CD8-positive, alpha-beta memory T cell (primary cell): ENCODE measurements at places on chromosomes 1 and 21. TPM values are rescaled to one million over a fixed set of nuclear protein-coding genes. Genes with fewer than 3 reads are reported as not detected.

ERG gene
- not detected for total RNA-seq

AQP10 gene
- total RNA-seq = not detected

DNA sequence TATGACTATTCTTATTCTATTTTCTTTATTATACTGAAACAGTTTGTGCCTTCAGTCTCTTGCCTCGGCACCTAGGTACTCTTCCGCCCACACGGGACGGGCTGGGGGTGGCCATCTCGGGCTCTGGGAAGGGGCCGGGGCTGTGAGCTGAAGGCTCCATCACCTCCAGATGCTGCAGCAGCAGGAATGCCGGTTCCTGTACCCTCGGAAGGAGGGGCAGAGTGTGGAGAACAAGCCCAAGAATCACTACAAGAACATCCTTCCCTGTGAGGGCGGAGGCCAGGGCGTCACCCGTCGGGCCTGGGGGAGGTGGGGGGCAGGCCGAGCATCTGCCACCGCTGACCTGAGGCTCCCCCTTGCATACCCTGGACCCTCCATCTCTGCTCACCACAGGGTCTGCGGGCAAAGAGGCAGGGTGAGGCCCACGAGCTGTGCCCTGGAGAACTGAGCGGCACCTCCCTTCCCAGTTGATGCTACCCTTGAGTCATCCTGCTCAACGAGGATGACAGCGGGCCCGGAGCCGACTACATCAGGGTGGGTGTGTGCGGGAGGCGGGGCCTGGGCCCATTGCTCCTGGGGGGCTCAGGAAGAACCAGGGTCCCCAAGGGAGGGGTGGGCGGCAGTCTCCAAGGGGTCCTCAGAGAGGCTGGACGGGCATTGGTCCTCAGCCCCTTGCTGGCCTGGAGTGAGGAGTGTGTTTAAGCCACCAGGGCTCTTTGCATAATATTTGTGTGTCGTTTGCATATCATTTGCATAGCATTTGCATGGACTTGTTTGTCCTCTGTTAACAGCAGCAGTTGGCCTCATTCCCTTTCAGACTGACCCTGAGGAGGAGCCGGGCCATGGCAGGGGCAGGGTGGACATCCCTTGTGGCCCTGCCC, 7.5 kb downstream of the RNF223 start:
- no peak for DNase-seq

OR2L5 gene
- not detected for total RNA-seq

DNA sequence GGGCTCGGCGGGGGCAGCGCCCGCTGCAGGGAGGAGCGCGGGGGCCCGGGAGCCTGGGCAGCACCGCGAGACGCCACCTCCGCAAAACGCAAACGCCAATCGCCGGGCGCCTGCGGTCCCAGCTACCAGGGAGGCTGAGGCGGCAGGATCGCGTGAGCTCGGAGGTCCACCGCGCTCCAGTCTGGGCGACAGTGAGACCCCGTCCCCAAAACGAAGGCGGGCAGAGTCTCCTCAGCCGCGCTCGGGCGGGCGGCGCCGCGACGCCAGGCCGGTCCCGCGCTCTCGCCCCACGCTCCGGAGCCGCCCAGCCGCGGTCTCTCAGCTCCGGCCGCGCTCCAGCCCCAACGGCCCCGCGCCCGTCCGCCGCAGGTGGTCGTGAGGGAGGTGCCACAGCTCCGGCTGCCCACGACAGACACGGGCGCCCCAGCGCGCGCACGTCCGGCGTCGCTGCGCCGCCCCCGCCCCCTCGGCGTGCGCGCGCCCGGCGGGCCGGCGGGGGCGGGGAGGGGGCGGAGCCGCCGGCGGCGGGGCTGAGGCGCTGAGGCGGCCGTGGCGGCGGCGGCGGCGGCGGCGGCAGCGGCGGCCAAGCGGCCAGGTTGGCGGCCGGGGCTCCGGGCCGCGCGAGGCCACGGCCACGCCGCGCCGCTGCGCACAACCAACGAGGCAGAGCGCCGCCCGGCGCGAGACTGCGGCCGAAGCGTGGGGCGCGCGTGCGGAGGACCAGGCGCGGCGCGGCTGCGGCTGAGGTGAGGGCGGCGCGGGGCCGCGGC, at the start of gene ADARB1:
Gene ADARB1 (plus strand): TSS at position 533 of the 770 bp plus-strand sequence. CDS start 97,077 bp downstream, outside the sequence.
- DNase-seq = peak; percentile 76

DNA sequence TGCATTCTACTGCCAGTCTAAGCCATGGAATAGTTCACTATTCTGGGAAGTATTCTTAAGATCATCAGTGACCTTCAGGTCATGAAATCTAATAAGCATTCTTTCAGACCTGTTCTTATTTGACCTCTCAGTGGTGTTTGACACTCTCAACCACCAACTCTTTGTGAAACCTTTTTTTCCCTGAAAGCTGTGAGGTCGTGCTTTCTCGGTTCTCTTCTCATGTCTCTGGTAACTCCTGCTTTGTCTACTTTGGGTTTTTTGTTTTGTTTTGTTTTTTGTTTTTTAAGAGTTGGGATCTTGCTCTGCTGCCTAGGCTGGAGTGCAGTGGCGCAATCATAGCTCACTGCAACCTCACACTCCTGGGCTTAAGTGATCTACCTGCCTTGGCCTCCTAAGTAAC, 56.3 kb downstream of the POU2F1 start:
- no peak for DNase-seq

- no peak for DNase-seq
Measured at GRCh38 chr1:226627924-226628611, 79.5 kb downstream of the STUM start.

- no peak for DNase-seq
Measured at GRCh38 chr21:36773117-36773516, 74.2 kb downstream of the SIM2 start.

C1orf210 gene
- total RNA-seq = not detected

DNA sequence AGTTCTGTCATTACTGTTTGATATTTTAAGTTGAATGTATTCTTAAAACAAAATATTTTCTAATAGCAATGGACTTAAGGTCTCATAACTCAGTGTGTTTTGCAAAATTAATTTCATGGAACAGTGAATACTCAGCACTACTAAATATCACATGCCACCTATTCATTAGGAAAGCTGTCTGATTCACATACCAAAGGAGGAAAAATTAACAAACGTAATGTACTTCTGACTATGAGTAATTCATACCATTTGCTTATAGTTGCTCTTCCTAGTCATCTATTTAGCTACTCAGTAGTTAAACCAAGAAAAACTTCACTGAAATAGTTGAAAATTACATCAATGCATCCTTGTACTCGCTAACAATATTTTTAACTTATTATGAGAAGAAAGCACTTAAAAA, 35.2 kb downstream of the TP53BP2 start:
- no peak for DNase-seq

PRAMEF27 gene
- not detected for total RNA-seq

PLEKHN1 gene
- total RNA-seq = 3.5 TPM

ETNK2 gene
- 1.1 TPM for total RNA-seq

DNA sequence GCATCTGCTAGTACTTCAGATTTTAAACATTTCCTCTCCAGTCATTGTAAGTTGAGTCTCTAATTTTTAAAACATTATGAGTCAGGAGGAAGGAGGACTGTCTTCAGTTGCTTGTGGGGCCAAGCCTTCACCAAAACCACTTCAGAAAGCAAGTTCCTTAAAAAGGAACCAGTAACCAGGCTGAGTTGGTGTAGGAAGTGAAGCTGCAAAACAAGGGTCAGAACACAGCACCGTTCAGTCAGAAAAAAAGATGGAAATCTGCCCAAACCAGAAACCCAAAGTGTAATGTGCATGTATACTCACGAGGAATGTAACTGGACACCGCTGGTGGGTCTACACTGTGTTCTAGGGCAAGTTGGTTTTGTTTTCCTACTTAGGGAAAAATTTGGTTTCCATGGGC, 402.1 kb downstream of the SETD4 start:
- DNase-seq = no peak

GRCh38 chr21:46622226-46622625, 13.2 kb upstream of the PRMT2 start:
- DNase-seq = peak; percentile 79
